ENCODE measurements at places on chromosomes 5 and 9. TPM values are rescaled to one million over a fixed set of nuclear protein-coding genes. Genes with fewer than 3 reads are reported as not detected.

The NPDC1 gene
- total RNA-seq, result 237 TPM

The PLAC8L1 gene
- total RNA-seq, result not detected

DNA sequence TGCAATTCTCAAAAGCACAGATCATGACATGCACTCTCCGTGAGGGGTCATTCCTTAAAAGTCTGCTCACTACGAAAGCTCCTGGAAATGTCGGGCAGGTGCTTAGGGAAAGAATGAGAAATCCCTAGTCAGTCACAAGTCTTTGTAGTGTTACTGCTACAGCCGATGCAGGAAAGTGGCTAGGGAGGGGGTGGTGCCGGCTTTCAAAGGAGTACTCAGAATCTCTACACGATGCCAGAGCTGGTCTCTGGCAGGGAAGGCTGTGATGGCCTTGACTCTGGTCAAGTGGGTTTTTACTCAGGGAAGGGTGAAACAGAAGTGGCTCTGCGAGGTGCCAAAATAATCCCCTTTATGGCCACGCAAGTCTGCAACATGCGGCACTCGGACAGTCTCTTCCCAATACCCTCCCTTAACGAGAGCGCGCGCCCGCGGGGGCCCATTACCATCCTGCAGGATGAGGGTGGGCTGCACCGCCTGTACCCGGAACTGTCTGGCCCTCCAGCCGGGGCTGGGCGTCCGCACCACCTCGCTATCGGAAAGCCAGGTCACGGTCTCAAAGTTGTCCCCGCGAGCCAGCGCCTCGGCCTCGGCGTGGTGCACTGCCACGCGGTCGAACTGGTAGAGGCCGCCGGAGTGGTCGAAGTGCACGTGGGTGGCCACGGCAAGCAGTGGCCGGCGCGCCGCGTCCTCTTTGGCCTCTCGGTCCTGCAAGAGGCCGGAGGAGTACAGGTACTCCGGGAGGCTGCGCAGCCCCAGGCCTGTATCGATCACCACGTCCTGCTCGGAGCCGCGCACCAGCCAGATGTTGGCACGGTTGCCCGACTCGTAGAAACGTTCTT, 956 bp downstream of the MBLAC2 start:
- peaks cover 17% of the 10 kb centered on the region for H3K36me3 ChIP-seq
- H3K4me1 ChIP-seq, result no peaks in the 10 kb centered on the region
- peak overlapping the region; percentile 65 for H3K4me3 ChIP-seq
- H3K27ac ChIP-seq, result peak overlapping the region; percentile 76
- DNase-seq, result peak; percentile 13

DNA sequence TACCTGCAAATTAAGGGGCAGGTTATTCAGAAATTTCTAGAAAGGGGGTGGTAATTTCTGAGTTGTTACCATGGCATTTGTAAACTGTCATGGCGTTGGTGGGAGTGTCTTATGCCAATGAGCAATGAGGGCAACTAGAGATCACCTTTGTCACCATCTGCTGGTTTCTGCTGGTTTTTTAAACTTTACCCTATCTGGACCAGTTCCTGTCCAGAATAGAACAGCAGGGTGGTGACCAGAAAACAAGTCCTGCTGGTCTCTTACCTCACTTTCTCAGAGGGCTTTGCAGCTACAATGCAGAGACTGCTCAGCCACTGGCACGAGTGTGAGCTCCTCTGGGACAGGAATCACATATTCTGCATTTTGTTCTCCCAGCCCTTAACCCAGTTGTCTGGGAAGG, 51.4 kb downstream of the FAM114A2 start:
- H3K4me1 ChIP-seq, result no peaks in the 10 kb centered on the region
- H3K36me3 ChIP-seq, result no peaks in the 10 kb centered on the region
- no peak for DNase-seq

- peaks cover 30% of the 10 kb centered on the region for H3K4me1 ChIP-seq
- no peaks in the 10 kb centered on the region for H3K27me3 ChIP-seq
- no peak for DNase-seq
- H3K4me3 ChIP-seq, result peak overlapping the region; percentile 74
- H3K27ac ChIP-seq, result peak overlapping the region; percentile 96
Observed at GRCh38 chr5:154858972-154859871, 795 bp downstream of the CNOT8 start.

- H3K36me3 ChIP-seq, result no peaks in the 10 kb centered on the region
- peak overlapping the region; percentile 60 for H3K4me3 ChIP-seq
- H3K27ac ChIP-seq, result peak overlapping the region; percentile 86
- peaks cover 8% of the 10 kb centered on the region for H3K4me1 ChIP-seq
- peak; percentile 36 for DNase-seq
Observed at GRCh38 chr9:96020792-96021550, 145.5 kb downstream of the ERCC6L2 start.

- no peak overlapping the region for H3K27ac ChIP-seq
- DNase-seq, result no peak
- H3K4me1 ChIP-seq, result no peaks in the 10 kb centered on the region
- H3K4me3 ChIP-seq, result no peak overlapping the region
Observed at GRCh38 chr5:73612799-73613198, 13.2 kb upstream of the ARHGEF28 start.

All from tibial nerve (tissue), 4 donors.